Spinal cord (tissue), 10 donors: ENCODE measurements at places on chromosomes 1 and 21. TPM values are rescaled to one million over a fixed set of nuclear protein-coding genes. Genes with fewer than 3 reads are reported as not detected.

DNA sequence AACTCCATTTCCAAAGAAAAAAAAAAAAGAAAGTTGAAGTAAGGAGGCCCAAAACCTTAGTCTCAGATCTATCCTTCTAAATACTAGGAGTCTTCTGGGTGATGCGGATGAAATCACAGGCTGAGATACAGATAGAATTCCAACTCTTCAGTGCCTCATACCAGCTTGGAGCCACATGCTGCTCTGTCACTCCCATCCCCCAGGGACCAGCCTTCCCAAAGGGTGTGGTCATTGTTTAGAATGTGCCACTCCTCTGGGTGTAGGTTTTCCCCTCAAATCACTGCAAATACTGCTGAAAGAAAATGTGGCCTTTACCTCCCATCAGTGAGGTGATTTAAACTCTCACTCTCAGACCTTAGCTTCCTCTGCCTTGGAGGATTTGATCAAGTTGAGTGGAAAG is 112.9 kb downstream of the CDC7 start:
- DNase-seq, result no peak

GRCh38 chr1:24172598-24172997 is 14.5 kb downstream of the IFNLR1 start:
- no peak for DNase-seq

The CDA gene
- polyA plus RNA-seq, result 0.99 TPM

The USH2A gene
- polyA plus RNA-seq, result 0.11 TPM
